Ovary (tissue), 10 donors: ENCODE measurements at places on chromosomes 7 and 10.

- DNase-seq, result no peak
- no peaks in the 10 kb centered on the region for H3K36me3 ChIP-seq
- no peaks in the 10 kb centered on the region for H3K27me3 ChIP-seq
- H3K27ac ChIP-seq, result no peak overlapping the region
These were observed 4.5 kb upstream of the CYTH3 start for GRCh38 chr7:6276911-6277408.

DNA sequence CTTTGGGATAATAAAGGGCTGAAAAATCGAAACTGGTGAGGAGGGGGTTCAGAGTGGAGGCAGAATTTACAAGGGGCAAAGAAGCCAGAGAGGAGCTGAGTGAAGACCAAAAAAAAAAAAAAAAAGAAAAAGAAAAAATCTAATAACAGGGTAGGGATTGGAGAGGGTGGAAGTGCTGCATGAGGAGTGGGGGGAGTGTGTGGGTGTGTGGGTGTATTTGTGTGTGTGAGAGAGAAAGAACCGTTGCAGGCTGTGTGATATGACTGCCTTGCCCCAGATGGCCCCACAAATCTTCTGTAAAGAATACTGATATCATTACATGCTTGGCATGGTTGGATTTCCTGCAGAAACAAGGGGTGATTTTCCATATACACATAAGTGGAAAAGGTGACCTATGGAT lies 207.8 kb upstream of the IMMP2L start:
- no peaks in the 10 kb centered on the region for H3K27me3 ChIP-seq
- no peaks in the 10 kb centered on the region for H3K4me1 ChIP-seq
- no peak overlapping the region for H3K4me3 ChIP-seq
- H3K27ac ChIP-seq, result no peak overlapping the region
- DNase-seq, result no peak

DNA sequence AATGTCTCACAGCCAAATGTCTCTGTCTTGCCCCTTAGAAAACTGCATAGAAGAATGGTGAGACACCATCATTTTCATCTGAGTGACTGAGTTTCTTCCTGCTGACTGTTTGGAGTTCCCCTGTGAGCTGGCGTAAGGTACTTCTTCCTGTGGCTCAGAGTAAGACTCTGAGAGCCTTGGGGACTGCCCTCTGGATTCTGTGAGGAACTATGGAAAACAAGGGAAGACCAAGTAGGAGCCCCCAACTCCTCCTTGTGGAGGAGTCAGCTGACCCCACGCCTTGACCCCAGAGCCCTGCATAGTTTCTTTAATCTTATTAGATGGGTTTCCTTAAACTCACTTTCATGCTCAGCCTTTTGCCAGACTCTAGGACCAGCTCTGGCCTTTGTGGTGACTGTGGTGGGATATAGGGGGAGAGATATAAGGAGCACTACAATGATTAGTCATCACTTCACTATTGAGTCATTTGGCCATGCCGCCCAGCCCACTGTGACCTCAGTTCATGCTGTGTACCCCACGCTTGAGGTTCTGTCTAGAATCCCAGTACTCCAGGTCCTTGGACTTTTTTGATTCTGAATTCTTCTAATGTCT lies 51.8 kb upstream of the FAM133B start:
- DNase-seq, result no peak
- no peak overlapping the region for H3K4me3 ChIP-seq
- H3K4me1 ChIP-seq, result peaks cover 4% of the 10 kb centered on the region
- H3K27me3 ChIP-seq, result no peaks in the 10 kb centered on the region
- no peaks in the 10 kb centered on the region for H3K36me3 ChIP-seq

DNA sequence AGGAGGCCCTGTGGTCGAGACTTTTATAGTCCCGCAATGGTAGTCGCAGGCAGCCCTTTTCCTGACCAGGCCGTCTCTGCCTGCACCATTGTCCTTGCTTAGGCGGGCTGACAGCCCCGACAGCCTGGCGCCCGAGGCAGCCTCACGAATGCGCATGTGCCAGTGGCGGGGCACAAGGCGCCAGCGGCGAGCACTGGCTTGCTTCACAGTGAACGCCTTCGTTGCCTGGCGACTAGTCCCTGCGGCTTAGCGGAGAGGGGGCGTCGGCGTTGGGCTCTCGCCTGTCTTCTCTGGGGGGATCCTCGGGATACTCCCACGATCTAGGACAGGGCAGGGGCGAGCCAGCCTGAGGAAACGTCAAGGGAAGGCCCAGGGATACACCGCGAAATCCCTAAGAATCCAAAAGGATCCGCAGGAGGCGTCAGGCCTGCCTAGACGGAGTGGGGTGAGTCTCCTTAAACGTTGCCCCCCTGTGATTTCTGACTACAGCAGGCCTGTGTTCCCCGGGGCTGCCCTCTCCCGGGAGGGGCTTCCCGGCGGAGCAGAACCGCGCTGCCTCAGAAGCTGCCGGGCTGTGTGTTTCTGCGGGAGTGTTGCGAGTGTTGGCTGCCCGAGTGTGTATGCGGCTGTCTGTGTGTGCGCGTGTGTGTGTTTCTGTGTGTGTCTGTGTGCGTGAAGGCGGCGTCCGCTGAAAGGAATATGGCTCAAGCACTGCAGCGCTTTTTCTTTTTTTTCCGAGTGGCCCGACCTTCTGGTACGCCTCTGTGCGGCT lies 20.5 kb upstream of the ZNF273 start:
- peak overlapping the region; percentile 31 for H3K4me3 ChIP-seq
- no peaks in the 10 kb centered on the region for H3K4me1 ChIP-seq
- H3K27me3 ChIP-seq, result no peaks in the 10 kb centered on the region
- H3K36me3 ChIP-seq, result no peaks in the 10 kb centered on the region
- DNase-seq, result peak; percentile 47

DNA sequence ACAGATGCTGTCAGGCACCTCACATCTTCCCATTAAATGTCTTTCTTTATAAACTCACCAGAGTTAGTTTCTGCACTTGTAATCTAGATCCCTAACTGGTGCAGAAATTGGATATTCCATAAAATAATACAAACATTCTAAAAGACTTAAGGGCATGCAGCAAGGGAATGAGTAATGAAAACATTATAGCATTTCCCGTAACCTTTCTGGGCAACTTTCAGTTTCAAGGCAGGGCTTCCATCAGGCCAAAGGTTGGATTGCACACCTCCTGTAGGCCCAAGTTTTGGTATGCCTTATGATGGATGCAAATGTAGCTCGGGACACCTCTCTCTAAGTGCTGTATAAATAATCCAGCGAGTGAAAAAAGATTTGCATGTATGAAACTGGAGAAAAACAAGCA lies 129.9 kb upstream of the LYZL2 start:
- H3K27me3 ChIP-seq, result no peaks in the 10 kb centered on the region
- H3K4me3 ChIP-seq, result no peak overlapping the region
- no peaks in the 10 kb centered on the region for H3K36me3 ChIP-seq

- H3K4me3 ChIP-seq, result no peak overlapping the region
- H3K27ac ChIP-seq, result no peak overlapping the region
- H3K4me1 ChIP-seq, result peaks cover 8% of the 10 kb centered on the region
- DNase-seq, result no peak
- H3K36me3 ChIP-seq, result no peaks in the 10 kb centered on the region
These were observed 4.6 kb downstream of the ST7 start for GRCh38 chr7:116957874-116958273.

GRCh38 chr7:1892011-1892965 lies 222.2 kb downstream of the ELFN1 start:
- no peak for DNase-seq
- no peaks in the 10 kb centered on the region for H3K4me1 ChIP-seq
- no peak overlapping the region for H3K4me3 ChIP-seq
- H3K36me3 ChIP-seq, result no peaks in the 10 kb centered on the region
- no peaks in the 10 kb centered on the region for H3K27me3 ChIP-seq
- no peak overlapping the region for H3K27ac ChIP-seq

- no peaks in the 10 kb centered on the region for H3K36me3 ChIP-seq
- DNase-seq, result no peak
- H3K4me1 ChIP-seq, result peaks cover 2% of the 10 kb centered on the region
- H3K4me3 ChIP-seq, result no peak overlapping the region
These were observed 121.4 kb upstream of the RET start for GRCh38 chr10:42955493-42955889.

GRCh38 chr7:134714470-134715205 lies 64.8 kb upstream of the CALD1 start:
- no peak for DNase-seq
- no peak overlapping the region for H3K4me3 ChIP-seq
- H3K4me1 ChIP-seq, result peaks cover 9% of the 10 kb centered on the region
- H3K36me3 ChIP-seq, result no peaks in the 10 kb centered on the region
- no peak overlapping the region for H3K27ac ChIP-seq

DNA sequence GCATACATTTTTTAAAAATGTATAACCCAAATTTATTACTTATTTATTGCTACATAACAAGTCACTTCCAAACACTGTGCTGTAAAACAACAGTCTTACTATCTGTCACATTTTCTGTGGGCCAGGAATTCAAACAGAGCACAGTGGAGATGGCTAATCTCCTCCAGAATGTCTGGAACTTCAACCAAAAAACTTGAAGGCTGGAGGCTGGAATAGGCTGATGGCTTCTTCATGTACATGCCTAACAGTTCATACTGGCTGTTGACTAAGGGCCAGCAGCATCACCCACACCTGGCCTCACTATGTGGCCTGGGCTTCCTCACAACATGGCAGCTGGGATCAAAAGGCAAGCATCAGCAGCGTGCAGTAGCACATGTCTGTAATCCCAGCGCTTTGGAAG lies 92.4 kb upstream of the KMT2E start:
- no peak for DNase-seq
- no peak overlapping the region for H3K4me3 ChIP-seq
- no peaks in the 10 kb centered on the region for H3K27me3 ChIP-seq
- H3K4me1 ChIP-seq, result no peaks in the 10 kb centered on the region

DNA sequence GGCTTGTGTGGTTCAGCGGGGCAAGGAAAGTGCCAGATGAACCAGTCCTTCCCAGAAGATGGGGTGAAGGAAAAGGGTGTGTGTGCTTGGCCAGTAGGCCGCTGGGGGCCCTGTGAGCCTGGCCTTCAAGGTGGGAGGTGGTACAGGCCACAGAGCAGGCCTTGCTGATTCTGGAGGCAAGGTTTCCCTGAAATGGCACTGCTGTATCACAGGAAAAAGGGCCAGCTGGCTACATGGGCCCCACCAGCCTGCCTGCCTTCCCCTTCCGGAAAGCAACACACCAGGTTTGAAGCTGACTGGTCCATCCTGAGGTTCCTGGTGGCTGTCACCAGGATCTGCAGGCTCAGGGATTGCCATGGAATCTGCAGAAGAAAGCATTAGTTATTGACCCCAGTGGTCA lies 12.5 kb downstream of the MMRN2 start:
- H3K4me3 ChIP-seq, result no peak overlapping the region
- H3K4me1 ChIP-seq, result peaks cover 12% of the 10 kb centered on the region
- DNase-seq, result no peak
- H3K27me3 ChIP-seq, result no peaks in the 10 kb centered on the region
- no peak overlapping the region for H3K27ac ChIP-seq

DNA sequence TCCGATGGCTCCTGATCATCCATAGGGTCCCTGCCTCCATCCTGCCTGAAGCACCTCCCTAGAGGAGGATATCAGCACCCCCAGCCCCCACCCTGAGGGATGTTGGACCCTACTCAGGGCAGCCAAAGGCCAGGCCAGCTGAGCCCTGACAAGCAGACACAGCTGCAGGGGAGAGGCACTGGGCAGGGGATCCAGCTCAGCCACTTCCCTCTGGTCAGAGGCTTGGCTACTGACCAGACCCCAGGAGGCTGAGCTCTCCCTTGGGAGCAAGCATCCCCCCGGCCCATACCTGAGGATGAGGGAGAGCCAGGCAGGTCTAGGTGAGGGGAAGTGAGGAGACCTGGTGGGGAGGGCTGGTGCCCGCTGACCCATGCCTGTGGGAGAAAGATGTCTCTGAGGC lies 6.6 kb downstream of the LDB3 start:
- H3K4me1 ChIP-seq, result peaks cover 29% of the 10 kb centered on the region
- DNase-seq, result no peak
- H3K27me3 ChIP-seq, result no peaks in the 10 kb centered on the region
